ENCODE measurements at places on chromosomes 3 and 15. TPM values are rescaled to one million over a fixed set of nuclear protein-coding genes. Genes with fewer than 3 reads are reported as not detected.

GRCh38 chr15:34927726-34928125 lies 41.8 kb downstream of the AQR start:
- H3K4me1 ChIP-seq = no peaks in the 10 kb centered on the region
- H3K4me3 ChIP-seq = no peak overlapping the region
- no peaks in the 10 kb centered on the region for H3K27me3 ChIP-seq
- no peak overlapping the region for H3K27ac ChIP-seq
- DNase-seq = no peak

- H3K27ac ChIP-seq = no peak overlapping the region
- no peaks in the 10 kb centered on the region for H3K36me3 ChIP-seq
- H3K27me3 ChIP-seq = no peaks in the 10 kb centered on the region
- DNase-seq = no peak
Observed at GRCh38 chr3:122100591-122101463, 45.7 kb downstream of the CD86 start.

DNA sequence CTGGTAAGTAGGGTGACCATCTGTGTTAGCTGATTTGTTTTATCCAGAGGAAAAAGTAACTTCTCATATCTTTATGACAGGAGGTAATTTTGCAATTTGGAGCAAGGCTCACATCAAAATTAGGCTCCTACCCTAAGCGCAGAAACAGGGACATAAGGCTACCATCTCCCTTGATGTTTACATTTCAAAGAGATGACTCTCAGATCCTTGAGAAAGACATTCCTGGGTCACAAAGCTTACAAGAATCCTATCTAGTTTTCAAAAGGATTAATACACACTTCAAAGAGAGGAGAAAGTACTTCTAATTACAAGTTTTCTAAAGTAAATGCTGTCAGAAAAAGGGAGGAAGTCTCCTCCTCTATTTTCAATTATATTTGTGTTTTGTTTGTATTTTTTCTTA lies 7.0 kb downstream of the ZPLD1 start:
- no peak for DNase-seq
- no peak overlapping the region for H3K27ac ChIP-seq
- no peaks in the 10 kb centered on the region for H3K27me3 ChIP-seq
- no peaks in the 10 kb centered on the region for H3K36me3 ChIP-seq

Gene SLC24A5
- total RNA-seq = not detected

DNA sequence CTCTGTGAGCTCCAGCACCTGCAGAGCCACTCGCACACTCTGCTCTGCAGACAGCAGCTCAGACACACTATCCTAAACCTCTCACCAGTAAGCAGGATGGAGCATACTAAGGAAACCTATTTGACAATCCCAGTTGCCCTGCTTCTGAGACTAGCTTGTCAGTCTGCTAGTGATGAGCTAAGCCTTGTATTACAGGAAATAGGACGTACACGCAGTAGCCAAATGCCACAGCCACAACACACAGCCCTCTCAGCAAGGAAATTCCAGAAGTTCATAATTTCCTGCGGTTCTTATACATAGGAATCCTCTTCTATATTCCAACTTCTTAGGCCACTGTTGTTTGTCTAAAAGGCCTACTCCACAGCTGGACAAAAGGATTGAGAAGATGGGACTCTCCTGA lies 74.5 kb downstream of the MYLK start:
- H3K4me3 ChIP-seq = no peak overlapping the region
- peaks cover 1% of the 10 kb centered on the region for H3K27me3 ChIP-seq
- H3K27ac ChIP-seq = no peak overlapping the region
- peaks cover 4% of the 10 kb centered on the region for H3K4me1 ChIP-seq

Data from glutamatergic neuron (in vitro differentiated cells).